ENCODE measurements at places on chromosomes 6 and 20.

- DNase-seq, result no peak
Observed at GRCh38 chr6:39166189-39166911, 51.4 kb upstream of the SAYSD1 start.

DNA sequence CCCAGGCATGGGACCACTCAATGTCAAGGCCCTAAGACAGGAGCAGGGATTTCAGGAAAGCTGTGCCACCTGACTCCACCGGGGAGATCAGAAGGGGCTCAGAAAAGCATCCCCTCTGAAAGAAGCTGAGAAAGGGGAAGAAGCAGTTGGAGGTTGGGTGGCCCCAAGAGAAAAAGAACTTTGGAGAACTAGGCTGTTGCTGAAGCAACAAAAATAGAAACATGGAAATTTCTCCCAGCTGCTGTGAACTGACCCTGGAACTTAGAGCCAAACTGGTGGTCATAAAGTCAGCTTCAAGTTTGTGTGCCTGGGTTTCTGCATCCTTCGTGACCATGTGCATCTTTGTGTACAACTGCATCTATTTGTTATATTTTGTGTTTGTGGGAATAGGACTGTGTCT is 534.5 kb downstream of the MAFB start:
- DNase-seq, result no peak

- no peak for DNase-seq
Observed at GRCh38 chr20:59044796-59045195, 2.2 kb upstream of the PRELID3B start.

- peak; percentile 51 for DNase-seq
Observed at GRCh38 chr20:11766961-11767360, 150.7 kb upstream of the BTBD3 start.

- DNase-seq, result no peak
Observed at GRCh38 chr20:36230019-36230418, 6.3 kb upstream of the AAR2 start.

DNA sequence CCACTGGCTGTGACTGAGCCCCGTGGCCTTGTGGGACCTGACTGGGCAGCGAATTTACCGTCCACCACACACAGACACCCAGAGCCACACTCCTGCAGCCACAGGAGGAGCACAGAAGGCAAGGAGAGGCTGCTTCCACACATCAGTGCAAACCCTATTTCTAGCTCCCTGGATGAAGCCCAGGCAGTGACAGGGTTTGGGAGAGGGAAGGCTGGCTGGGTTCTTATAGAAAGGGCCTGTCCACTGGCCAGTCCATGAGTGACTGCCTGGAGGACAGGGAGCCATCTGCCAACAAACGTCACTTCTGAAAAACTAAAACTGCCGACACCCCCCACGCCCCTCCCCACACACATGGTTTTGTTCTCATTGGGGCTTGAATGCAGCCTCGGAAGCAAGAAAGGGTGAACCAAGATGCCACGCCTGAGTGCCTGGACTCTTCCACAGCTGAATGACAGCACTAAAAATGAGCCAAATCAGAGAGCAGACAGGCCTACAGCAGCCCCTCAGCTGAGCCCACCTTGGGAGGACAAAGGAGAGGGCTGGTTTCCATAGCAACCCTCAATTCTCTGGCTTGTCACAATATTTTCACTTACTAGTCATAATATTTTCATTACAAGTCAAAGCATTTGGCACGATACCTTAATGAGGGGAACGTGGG is 38.4 kb downstream of the RRBP1 start:
- DNase-seq, result no peak

DNA sequence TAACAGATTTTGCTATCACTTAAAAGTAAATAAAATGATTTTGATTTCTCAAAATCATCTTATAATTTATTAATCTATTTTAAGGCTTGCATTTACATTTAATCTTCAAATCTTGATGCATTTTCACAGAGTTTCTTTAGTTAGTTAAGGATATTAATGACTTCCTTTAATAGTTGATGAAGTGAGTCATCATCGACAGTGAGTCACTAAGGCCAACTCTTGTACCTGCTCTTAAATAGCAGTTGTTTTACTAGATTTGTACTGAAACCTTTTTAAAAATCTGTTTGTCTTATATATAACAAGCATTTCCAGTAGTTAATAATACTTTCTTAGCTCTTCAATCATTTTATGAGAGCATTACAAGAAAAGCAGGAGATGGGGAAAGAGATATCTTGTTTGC is 191.7 kb downstream of the ESR1 start:
- peak; percentile 30 for DNase-seq

DNA sequence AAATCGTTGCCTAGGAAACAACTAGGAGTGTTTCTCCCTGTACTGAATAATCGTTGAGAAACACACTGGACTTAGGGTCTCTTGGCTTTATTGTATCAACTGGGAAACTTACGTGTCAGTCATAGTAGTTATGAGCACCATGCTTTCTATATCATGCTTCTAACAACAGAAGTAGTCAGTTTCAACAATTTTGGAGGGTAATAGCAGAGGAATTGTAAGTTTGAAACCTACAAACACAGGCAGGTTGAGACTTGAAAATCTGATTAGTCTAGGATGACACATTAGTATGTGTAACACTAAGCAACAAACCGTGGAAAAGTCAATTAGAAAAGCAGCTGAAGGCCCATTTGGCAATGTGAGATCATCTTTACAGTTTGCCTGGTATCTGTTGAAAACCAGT is 43.9 kb upstream of the FABP7 start:
- peak; percentile 94 for DNase-seq

DNA sequence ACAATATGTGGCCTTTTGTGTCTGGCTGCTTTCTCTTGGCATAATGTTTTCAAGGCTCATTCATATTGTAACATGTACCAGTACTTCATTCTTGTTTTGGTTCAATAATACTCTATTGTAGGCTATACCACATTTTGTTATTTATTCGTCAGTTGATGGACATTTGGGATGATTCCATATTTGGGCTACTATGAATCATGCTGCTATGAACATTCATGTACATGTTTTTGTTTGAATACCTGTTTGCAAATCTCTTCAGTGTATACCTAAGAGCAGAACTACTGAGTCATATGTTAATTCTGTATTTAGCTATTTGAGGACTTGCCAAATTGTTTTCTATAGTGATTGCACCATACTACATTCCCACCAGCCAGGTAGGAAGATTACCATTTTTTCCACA is 259.9 kb downstream of the GMPR start:
- DNase-seq, result peak; percentile 93

- DNase-seq, result peak; percentile 15
Observed at GRCh38 chr6:169527306-169527705, 174.5 kb downstream of the WDR27 start.

DNA sequence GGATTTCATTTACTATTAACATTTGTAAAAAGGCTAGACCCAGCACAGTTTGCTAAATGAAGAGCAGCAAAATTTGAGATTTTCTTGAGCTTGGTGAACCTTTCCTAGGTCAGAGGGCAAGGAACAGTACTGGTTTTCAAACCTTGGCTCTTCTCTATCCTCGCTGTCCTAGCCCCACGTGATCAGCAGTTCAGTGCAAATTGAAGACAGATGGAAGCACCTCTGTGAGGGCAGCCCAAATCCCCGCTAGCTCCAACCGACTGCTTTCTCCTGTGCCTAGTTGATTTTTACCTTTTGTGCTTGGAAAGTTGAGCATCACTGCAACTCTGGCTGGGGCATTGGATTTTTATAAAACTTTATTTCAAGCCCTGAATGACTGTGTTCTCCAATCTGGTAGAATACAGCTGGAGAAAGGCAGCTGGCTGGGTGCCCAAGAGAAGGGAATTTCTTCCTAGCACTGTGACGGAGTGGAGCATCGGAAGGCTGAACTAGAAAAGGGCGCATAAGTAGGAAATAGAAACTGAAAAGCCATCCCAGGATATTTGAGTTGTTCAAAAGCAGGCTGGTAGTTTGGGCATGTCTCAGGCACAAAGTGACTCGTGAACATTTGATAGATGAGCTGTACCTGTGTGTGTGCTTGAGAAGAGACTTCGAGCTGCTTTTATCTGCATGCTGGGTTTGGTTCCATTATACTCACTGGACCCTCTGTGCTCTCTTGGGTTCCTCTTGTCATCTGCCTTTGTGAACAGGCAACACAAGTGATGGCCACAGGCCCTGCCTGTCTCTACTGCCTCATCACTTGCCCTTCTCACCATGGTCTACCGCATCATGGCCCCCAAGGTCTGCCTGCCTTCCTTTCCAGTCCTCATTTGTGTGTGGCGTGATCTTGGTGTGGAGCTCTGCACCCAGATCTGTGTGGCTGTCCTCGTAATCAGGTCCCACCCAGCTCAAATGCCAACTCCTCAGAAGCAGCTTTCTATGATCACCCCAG is 2.3 kb downstream of the RNF114 start:
- DNase-seq, result no peak

DNA sequence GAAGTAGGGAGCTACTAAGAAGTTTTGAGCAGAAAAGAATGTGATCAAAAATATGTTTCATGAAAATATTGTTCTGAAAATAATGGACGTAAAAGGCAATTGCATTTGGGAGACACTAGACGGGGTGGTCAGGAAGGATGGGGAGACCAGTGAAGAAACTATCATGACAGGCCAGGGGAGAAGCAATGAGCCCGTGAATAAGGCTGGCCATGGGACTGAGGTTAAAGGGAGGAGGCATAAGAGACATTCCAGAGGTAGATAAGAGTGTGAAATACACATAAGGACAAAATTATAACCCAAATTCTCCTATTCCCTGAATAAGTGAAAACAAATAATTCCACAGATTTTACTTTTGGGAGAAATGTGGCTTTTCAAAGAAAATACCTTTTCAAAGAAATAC is 51.7 kb downstream of the MARCKS start:
- no peak for DNase-seq

DNA sequence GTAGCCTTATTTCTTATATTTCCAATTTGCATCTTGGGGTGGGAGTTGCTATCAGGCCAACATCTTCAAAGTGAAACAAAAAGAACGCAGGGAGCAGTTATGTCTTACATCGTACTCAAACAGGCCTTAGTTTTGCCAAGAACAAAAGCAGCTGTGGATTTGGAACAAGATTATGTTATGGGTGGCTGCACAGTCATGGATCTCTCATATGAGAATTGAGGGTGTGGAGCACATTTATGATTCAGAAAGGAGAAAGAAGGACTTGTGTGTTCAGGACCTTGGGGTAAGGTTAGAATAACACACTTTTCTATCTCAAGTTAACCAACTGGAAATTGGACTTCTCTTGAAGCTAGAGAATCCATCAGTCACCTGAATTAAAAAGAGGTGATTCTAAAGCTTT is 259.9 kb downstream of the FOXA2 start:
- DNase-seq, result no peak

DNA sequence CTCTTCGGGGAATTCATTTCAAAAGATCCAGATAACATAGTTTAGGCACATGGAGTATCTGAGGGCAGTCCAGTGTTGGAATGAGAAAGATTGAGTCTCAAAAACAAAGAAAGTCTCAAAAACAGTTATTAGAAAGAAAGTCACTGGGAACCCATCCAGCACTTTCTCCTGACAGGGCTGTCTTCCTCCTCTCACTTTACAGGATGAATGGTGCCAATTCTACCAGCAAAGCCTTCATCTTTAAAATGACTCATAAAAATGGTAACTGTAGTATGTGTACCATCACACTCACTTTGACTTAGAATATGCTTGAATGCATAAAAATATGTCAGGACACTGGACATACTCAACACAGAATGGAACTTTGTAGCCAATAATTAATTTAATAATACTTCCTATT is 71.3 kb downstream of the SLC22A3 start:
- DNase-seq, result no peak

- peak; percentile 51 for DNase-seq
Observed at GRCh38 chr6:108665495-108666196, 104.9 kb downstream of the FOXO3 start.

DNA sequence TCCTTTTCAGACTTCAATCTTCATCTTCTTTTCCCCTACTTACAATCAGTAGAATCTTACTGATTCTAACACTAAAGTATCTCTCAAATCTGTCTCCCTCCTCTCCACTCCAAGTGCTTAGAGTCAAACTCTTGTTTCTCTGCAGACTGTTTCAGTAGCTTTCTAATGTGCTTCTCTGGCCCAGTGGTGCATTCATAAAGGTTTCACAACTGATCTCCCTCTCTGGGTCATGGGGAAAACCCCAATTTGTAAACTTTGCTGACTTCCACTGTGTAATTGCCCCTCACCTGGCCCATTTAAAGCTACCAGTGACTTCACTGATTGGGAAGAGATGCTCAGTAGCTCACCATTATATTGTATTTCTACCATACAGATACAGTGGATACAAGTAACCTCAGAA is 183.6 kb downstream of the FAXC start:
- DNase-seq, result no peak

DNA sequence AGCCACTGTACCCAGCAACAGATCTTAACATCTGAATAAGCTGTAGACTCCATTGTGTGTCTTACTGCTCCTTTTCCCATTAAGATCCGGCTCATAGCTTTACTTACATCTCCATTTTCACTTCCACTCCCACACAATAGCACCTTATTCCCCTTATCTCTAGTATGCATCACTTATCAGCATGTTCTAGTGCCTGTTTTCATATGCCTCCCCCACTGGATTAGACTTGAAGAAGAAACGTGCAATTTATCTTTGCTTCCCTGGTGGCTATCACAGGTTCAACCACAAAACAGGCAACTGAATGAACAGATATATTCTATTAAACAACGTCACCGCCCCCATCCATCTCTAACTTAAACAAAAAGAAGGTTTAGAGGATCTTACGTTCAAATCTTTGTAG is 12.1 kb downstream of the SSR1 start:
- no peak for DNase-seq

DNA sequence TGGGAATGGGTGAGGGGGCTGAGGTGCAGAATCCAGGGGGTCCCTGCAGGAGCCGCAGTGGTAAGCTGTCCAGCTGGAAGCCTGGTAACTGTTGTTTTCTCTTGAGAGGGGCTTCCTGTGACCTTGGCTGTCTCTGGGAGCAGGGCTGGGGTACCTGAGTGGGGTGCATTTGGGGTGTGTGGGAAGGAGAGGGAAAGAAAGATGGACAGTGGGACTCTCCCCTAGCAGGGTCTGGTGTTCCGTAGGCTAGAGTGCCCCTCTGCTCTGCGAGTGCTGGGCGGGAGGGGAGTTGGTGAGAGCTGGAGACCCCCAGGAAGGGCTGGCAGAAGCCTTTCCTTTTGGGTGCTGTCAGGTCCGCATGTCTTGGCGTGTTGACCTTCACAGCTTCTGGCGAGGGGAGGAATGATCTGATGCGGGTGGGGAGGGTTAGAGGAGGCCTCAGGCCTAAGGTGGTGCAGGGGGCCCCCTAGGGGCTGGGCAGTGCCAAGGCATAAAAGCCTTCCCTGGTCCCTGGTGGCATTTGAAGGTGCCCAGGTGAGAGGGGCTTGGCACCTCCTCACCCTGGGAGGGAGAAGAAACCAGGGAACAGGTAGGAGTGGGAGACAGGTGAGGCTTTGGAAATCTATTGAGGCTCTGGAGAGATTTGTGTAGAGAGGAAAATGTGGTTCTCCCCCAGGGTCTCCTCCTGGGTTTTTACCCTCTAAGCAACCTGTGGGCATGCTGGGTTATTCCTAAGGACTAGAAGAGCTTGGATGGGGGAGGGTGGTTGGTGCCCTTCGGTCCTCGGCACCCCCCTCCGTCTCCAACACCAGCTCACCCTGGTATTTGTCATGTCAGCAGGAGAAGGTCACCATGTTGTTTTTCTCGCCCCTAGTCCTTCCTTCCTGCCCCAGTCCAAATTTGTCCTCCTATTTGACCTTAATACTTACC is 3.3 kb downstream of the VEGFA start:
- no peak for DNase-seq

GRCh38 chr20:48711696-48712464 is 115.9 kb downstream of the PREX1 start:
- no peak for DNase-seq

Data from foreskin keratinocyte (primary cell).